H54 (cell line): ENCODE measurements at places on chromosomes 7 and 10.

GRCh38 chr10:74770400-74770799 is 56.0 kb upstream of the KAT6B start:
- DNase-seq = no peak

DNA sequence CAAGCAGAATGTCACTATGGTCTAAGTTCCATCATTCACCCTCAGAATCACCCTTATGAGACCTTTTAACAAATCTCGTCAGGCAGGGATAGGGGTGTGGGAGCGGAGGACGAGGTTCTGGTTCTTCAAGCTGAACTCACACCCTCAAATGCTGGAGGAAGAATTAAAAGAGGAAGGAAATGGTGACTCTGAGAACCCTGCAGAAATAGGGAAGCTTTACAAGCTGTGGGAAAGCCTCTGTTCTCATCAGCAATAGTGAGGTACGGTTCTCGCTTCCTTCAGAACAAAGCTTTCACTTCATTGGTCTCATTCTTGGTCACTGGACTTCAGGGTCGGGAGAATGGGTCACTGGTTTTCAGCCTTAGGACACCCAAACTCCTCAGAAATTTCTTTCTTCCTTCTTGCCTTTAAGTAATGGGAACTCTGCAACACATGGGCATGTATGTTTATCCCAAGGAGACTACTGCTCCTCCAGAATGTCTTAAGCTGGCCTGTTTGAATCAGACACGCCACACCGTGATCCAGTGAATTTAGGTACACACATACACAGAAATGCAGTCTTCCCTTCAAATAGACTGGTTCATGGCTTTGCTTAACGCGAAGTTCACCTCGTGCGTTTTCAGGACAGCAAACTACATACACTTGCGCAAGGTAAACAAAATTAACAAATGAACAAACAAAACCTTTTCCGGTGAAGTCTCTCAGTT is 226.0 kb downstream of the SFMBT2 start:
- DNase-seq = no peak

DNA sequence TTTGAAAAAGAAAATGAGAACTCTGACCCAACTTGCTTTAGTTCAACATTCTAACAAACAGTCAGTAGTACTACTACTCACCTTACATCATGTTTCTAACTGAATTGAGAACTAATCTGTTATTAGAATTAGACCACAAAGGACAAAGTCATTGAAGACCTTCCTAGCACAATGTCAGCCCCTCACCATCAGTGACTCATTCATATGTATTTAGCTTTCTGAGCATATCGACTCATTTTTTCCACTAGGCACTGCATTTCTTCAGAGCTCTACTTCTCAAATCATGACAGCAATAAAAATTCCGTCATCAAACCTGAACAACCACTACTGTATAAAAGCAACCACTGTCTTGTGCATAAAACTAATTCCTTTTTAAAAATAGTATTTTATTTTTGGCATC is 4.4 kb upstream of the LRRN3 start:
- no peak for DNase-seq

DNA sequence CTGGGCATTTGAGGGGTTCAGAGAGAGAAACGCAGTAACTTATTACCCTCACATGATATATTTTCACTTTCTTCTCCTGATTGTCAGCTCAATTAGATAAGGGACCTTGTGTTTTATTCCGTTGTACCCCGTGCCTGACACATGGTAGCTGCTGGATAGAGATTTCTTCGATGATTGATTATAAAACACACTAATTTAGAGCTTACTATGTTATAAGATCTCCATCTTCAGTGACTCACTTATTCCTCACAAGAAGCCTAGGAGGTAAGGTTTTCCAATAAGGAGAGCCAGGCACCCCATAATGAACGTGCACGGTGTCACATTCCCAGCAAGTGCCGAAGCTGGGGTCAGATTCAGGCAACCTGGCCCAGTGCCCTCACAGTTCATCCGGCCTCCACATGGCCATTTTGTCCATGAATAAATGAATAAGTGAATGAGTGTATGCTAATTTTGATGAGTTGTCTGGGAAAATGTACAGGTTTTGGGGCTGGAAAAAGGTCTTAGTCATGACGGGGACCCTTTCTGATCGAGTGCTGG is 138.1 kb upstream of the CDCA7L start:
- no peak for DNase-seq

GRCh38 chr7:136900005-136900404 is 31.6 kb downstream of the CHRM2 start:
- DNase-seq = no peak

GRCh38 chr10:64450312-64450711 is 929.1 kb downstream of the REEP3 start:
- no peak for DNase-seq

DNA sequence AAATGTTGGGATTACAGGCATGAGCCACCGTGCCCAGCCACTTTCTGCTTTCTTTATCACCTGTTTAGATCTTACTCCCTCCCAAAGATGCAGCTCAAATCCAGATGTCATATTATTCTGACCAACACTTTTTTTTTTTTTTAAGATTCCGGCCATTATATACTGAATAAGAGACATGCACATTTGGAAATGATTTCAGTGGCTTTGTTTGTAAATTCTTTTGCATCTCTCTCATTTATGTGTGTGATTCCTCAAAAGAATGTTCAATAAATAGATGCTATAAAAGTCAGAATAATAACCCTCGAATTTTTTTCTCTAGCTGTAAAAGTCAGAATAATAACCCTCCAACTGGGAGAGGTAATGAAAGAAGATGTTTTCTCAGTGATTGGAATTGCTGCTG is 25.4 kb downstream of the HECW1 start:
- no peak for DNase-seq

DNA sequence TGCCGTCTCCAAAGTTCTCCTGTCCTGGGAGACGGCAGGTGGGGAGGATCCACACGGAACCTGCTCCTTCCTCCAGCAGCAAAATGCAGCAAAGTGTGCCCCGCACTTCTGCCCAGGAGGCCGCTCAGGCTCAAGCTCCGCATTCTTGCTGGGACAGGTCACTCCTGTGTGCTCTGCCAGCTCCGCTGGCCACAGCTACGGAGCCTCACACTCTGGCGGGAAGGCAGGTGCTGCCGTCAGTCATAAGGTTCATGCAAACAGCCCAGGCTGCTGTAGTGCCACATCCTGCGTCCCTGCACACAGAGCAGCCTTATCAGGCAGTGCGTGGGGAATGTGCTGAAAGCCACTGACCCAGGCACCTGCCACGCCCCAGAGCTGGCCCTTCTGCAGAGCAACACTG is 22.4 kb downstream of the ADGRA1 start:
- DNase-seq = peak; percentile 66
